Right renal pelvis (tissue), 4 donors: ENCODE measurements at places on chromosomes 7 and 10. TPM values are rescaled to one million over a fixed set of nuclear protein-coding genes. Genes with fewer than 3 reads are reported as not detected.

SPDYE2 gene
- 2.8 TPM for polyA plus RNA-seq

DNA sequence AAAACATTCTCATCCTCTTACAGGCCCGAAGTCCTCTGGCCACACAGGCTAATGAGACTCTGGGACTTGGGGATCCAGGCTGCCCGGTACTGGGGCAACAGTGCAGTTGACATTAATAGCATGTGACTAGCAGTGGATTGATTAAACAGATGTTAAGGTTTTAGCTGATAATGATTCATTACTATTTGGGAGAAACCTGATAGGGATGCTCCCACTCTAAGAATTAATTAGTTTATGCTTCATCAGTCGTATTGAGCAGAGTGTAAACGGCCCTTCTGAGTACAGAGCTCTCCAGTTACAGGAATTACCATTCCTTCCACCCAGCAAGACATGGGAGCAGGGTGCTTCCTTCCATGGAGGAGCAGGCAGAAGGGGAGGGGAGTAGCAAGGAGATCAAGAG, 82.7 kb downstream of the RPS24 start:
- DNase-seq, result peak; percentile 19

DNA sequence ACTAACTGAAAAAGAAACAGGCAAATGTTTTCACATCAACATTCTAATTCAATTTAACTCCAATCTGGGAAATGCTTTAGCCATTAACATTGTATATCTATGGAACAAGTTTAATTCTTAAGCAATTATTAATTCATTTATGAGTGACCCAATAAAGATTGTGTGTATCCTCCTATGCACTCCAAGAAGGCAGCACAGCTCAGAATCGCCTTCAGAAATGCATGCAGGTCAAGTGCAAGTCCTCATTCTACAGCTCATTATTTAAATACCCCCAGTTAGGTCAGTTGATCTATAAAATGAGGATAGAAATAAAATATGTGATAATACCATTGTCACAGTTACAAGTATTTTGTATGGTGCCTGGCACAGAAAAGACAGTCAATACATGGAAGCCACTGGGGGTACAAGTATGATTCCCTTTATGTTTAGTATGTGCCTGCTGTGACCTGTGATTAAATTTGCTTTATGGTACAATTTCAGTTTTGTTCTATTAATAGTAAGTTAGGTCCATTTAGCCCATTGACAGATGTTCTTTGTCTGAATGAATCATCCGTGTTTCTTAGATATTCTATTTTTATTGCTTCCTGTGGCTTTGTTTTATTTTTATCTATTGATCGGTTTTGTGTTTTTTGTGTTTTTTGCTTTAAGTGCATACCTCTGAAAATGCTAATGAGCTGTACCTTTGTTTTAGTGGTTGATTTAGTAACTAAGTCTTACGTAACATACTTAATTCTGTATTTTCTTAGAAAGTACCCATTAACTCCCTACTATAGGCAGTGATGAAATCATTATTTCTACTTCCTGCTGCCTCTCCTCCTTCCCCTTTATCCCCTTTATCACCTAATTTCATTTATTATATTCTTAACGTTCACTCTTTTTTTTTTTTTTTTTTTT, 42.8 kb downstream of the CPXM2 start:
- DNase-seq, result no peak

- DNase-seq, result no peak
Measured at GRCh38 chr10:94427166-94427565, 24.8 kb downstream of the TBC1D12 start.

GRCh38 chr10:3213758-3214515, 41.4 kb upstream of the PITRM1 start:
- no peak for DNase-seq

H2BK1 gene
- polyA plus RNA-seq, result not detected

- DNase-seq, result no peak
Measured at GRCh38 chr7:56229631-56230030, 113.4 kb upstream of the NUPR2 start.

DNA sequence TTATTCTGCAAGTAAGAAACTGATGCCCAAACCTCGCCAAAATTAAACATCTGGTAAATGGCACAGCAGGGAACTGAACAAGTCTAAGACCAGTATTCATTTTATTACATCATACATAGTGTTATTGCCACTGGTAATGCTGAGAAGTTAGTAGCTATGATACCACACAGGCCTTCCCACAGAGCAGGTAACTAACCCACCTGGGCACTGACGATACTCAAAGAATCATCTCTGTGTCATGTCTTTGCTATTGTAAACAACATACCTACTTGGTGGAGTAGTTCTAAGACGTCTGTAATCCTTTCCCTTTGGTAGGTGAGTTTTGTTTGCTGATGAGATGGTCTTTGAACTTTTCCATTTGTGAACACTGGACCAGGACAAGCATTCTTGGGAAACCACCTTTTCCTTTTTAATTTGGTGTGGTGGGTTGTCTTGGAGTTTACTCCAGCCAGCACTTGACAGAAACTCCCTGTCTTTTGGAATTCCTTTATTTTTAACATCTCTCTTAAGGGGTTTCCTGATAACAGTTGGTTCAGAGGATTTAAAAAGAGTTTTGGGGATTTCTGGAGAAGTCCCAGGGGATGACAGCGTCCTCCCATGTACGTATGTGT, 40.9 kb downstream of the PDSS1 start:
- no peak for DNase-seq

NEUROG3 gene
- not detected for polyA plus RNA-seq

GRCh38 chr7:117164620-117165019, 158.2 kb downstream of the WNT2 start:
- no peak for DNase-seq

NPTX2 gene
- polyA plus RNA-seq, result 3.6 TPM

- DNase-seq, result no peak
Measured at GRCh38 chr7:157593541-157593940, 256.7 kb downstream of the DNAJB6 start.

GRCh38 chr10:118818621-118819221, 64.0 kb upstream of the CACUL1 start:
- DNase-seq, result no peak

MMD2 gene
- polyA plus RNA-seq, result 0.42 TPM

- DNase-seq, result no peak
Measured at GRCh38 chr10:131746785-131747184, 154.0 kb upstream of the PPP2R2D start.

DNA sequence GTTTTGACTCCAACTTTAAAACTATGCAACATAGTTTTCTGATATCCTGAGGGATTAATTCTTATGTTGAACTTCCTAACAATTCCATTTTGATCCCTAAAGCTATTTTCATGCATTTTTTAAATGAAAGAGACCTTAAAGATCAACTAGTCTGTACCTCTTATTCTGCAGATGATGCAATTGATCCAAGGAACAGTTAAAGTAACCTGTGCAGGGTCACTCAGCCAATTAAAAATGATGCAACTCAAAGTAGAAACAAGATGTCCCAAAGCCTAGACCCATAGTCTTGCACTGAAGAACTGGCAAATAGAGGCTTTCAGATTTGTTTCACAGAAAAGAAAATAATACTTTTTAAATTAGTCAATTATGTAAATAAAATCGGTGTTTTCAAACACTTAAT, 86.3 kb downstream of the IMMP2L start:
- DNase-seq, result no peak

DNA sequence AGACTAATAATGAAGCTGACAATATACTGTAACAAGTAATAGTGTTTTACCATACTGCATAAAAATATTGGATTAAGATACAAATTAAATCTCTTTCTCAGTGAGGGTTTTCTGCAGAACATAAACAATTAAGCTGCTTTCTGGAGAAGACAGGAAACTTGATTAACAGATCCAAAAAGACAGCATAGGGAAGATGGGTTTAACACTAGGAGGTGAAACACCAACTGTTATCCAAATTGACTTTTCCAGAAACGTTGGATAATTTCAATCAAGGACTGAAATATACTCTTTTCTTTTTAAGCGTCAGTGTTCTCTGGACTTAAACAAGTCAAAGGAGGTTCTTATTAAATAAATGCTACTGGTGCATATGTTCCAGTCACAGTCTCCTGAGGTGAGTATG, 45.3 kb upstream of the IMMP2L start:
- no peak for DNase-seq

DNA sequence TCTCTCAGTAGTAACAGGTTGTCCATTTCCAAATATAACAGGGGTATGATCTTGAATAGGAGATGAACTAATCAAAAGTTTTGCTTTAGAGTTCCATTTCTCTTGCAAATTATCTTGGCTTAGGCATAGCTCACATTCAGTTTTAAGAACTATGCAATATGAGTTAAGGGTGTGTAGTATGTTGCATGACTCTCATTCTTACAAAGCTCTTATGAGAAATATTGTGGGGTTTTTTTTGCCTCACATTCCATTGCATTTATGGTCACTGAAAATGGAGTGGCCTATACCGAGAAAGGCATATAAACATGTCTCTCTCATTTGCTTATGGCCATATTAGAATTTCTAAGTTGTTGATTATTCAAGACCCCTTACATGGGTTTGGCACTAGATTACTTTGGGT, 48.5 kb upstream of the LAMB1 start:
- no peak for DNase-seq

DNA sequence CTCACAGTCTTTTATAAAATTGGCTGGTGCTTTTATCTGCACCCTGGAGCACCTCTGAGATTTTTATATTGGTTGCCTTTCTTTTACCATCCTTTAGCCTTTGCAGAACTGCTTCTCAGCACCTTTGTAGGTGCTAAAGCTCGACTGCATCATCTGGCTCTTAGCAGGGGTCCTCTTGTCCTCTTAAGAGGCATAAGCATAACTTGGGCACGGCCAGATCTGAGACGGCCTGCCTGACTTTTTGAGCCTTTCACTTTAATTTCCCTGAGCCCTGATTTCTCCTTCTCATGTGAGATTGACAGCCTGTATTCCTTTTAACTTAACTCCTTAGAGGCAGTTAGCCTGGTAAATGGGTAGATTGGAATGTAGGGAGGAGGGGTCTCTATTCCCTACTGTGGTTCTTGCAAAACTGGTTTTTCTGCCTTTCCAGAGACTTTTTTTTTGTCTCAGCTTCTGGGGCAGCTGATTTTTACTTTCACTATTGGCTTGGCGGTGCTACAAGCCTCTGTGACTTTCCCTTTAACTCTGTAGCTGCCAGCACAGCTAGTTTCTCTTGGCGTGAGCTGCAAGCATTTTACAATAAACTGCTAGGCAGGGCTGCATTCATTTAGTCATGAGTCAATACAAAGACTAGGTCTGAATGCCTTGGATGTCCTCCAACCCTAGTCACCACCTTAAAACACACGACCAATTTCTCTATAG, 24.0 kb downstream of the ZPBP start:
- DNase-seq, result peak; percentile 53

GRCh38 chr10:70890917-70891431, 2.6 kb upstream of the PCBD1 start:
- DNase-seq, result no peak

- DNase-seq, result no peak
Measured at GRCh38 chr10:92434385-92434784, 139.5 kb downstream of the IDE start.

DNA sequence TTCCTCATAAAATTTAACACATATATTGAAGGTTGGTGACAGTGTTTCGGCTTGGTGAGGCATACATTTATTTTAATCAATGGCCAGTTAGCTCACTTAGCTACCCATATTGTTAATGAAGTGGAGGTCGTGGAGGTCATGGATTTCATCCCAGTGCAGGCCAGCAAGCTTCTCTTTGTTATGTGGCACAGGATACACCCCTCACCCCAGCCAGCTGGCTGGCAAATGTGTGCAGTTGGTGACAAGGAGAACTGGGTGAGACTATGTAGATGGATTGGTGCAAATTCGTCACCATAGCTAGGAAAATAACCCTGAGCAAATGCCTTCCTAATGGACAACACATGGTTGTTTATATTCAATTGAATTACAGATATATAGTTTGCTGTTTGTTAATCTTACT, 50.5 kb upstream of the FOXP2 start:
- DNase-seq, result no peak

ODAD2 gene
- 1.7 TPM for polyA plus RNA-seq

- DNase-seq, result no peak
Measured at GRCh38 chr10:69068549-69068948, 19.4 kb upstream of the SRGN start.

DNA sequence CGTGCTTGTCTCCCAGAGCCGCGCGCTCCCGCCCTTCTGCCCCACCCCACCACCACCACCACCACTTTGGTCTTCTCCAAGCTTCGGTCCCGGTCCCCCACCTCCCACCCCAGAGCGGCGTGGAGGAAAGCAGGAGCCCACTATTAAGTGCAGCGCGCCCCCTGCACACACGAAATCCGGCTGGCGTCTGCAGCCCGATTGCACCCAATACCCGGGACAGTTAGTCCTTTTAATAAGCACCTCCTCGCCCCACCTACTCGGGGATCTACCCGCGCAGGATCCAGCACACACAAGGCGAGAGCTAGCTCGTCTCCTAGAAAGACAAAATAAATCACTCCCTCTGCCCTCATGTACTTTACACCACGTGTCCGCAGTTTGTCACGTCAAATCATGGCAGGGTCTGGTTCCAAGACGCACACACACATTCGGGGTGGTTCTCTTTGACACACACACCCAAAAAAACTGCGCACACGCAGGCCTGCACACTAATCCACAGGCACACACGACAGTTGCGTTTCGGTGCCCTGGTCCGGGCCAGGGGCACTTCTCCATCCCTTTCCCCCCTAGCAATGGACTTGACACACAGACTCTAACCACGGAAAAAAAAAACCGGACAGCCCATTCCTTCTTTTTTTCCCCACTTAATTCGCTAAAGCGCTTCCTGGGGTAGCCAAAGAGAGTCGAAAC, 1.6 kb downstream of the SFMBT2 start:
- no peak for DNase-seq

BAG3 gene
- 29.4 TPM for polyA plus RNA-seq

DNA sequence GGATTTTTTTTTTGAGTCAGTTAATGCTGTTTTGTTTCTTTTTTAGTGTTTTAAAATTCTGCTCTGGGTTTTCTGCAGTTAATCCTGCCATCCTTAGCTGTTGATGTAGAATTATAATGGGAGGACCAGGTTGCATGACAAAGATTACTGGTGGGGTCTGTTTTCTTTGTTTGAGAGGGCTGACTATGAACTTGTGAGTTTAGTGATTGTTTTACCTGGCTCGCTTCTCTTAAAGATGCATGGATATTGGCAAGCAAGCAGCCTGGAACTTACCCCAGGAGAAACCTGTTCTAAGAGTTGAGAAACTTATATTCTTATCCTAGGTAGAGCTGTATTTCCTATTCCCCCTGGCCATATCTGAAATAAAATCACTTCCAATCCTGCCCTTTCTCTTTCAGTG, 727.8 kb downstream of the GRM8 start:
- no peak for DNase-seq

DNA sequence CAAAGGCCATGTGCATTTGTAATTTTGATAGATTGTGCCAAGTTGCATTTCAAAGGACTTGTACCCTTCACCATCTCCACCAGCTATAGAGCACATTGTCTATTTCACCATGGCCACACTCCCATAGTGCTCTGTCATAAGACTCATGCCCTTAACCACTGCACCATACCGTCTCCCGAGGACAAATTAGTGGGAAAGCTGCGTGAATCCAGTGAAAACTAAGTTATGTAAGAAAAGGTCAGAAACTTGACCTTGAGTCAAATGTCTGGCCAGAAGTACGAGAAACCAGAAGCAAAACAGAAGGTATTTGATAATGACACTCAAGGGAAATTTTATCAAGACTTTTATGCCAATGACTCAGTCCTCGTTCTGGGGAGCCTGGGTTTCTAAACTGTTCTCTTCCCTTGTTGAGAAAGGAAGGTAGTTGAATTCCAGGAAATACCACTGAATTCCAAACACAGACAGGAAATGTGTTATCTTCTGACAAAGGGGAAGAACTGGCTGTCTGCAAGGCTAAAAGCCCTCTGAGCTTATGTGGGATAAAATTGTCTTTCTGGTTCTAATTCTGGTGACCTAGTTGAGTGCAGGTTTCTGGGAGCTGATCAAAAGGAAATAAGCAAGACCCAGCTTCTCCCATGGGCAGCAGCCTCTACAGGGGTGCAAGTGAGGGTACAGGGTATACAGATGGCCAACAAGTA, 49.7 kb downstream of the CDK1 start:
- no peak for DNase-seq

CPA2 gene
- 0.34 TPM for polyA plus RNA-seq
